NCI-H2171 treated with DMSO at 0.1 percent for 48 hours (cell line): ENCODE measurements at places on chromosomes 2 and 18.
A peak's percentile ranks its signal among the peaks of the same experiment; 100 is the strongest.

DNA sequence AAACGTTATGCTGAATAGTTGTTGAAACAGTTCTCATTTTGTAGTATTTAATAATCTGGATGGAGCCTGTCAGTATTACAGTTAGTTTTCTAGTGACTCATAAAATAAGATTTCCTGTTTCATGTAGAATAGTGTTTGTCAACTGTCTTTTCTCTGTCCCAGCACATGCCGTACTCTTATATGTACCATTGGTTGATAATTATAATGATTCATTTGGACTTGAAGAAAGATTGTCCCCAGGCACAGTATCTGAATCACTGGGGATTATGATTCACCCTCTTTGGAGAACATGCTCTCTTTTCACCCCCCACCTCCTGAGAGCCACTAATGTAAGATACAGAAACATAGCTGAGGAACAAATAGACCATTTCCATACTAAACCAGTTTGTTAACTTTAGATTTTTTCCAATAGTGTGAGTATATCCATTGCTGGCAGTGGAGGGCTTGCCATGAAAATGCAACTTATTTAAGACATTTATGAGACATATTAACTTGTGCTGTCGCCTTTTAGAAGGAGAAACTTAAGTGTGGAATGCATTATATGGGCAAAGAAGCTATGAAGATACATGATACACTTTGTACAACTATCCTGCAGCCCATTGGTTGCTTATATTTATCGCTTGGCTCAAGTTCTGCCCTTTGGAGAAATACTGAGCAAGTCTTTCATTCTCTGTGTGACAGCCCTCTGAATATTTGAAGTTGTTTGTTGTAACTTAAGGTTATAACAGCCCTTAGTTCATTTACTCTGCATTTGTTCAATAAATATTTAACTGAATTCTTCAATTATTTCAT, 12.4 kb downstream of the COPS8 start:
- DNase-seq: no peak

DNA sequence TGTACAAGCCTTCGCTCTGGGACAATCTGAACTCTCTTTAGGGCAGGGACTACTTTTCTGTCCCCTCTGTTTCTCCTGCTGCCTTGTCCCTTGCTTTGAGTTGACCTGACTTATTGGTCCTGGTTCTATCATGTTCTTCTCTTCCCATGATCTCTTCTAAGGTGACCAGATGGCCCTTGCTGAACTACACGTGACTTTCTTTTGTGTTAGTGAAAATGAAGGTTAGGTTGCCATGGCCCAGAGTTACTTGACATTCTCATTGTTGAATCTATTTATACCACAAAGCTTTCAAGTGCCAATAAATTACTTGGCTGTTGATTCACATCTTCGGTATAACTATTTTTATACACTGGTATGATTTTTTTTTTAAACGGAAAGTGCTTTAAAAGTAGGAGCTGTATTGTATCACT, 24.4 kb downstream of the MRPL33 start:
- no peak for DNase-seq

GRCh38 chr2:28469304-28469703, 26.6 kb upstream of the PLB1 start:
- no peak for DNase-seq

DNA sequence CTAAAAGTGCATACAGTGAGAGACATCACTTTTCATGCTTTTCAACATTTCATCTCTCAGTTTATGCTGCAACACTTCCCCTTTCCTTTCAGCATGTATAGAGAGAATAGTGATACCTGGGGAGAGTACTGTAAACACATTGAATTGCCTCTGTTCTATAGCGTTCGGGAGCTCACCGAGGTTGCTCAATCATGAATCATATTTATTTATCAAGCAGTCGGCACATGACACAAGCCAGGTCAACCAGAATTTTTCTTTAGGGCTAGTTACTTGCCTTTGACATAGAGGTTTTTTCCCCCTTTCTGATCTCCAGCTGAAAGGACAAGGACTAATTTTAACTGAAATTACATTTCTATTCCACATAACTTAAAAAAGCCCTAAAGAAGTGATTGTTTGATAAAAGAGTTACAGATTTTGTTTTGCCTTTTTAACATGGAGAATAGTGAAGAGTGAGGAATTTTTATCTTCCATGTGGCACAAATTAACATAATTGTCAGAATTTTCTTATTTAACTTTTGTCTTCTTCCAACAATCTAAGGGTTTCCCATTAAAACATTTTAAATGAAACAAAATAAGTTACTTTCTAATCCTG, 690.9 kb upstream of the TMEFF2 start:
- no peak for DNase-seq

- no peak for DNase-seq
These were observed 76.8 kb downstream of the SOWAHC start for GRCh38 chr2:109690822-109691541.

DNA sequence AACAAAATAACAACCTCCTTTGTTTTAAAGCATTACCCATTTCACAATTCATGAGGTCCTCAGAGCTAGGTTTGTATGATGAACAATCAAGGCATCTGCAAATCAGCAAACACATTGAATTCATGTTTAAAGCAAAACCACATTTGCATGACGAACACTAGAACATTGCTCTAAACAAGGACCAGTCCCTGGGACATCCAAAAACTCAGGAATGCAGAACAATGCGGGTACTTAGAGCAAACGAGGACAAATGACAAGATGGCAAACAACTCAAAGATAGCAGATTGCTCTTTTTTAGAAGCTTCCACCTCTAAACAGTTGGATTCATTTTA, 45.7 kb upstream of the RALBP1 start:
- DNase-seq: no peak

- peak; percentile 48 for DNase-seq
These were observed 562 bp downstream of the TWSG1 start for GRCh38 chr18:9334973-9335696.

- peak; percentile 48 for DNase-seq
These were observed 71.7 kb downstream of the TPGS2 start for GRCh38 chr18:36757081-36757480.

- no peak for DNase-seq
These were observed 35.5 kb upstream of the SLC35F5 start for GRCh38 chr2:113791697-113792590.

DNA sequence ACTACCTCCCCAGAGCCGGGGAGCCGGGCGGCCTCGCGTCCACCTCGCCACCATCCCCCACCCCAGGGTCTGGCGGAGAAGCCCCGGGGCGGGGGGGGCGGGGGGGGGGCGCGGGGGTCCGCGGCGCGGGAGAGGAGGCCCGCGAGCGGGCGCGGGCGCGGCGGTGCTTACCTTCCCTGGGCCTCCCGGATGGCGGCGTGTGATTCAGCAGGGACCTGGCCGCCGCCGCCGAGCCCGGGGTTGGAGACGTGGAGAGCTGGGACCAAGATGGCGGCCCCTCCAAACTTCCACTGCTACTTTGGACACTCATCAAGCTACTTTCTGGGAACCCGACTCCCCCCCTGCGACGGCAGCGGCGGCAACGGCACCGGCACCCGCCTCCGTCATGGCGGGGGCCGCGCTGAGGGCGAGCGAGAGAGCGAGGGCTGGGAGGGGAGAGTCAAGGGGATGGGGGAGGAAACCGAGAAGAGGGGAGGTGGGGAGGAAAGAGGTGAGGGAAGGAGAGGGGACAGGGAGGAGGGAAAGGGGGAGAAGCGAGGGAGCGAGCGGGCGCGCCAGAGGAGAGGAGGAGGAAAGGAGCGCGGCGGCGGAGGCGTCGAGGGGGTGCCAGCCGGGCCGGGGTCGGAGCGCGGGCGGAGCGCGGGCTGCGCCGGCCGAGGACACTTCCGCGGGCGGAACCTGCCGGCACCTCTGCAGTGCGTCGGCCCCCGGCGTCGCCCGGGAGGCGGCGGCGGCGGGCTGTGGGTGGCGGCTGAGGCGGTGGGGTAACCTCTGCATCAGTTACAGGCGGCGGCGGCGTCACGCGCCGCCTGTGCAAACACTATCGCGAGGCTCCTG, at the start of gene TLK1:
TLK1 (minus strand) TSS at position 775 of the 837 bp plus-strand sequence; CDS start at position 310, 465 bp downstream.
- DNase-seq: peak; percentile 86

DNA sequence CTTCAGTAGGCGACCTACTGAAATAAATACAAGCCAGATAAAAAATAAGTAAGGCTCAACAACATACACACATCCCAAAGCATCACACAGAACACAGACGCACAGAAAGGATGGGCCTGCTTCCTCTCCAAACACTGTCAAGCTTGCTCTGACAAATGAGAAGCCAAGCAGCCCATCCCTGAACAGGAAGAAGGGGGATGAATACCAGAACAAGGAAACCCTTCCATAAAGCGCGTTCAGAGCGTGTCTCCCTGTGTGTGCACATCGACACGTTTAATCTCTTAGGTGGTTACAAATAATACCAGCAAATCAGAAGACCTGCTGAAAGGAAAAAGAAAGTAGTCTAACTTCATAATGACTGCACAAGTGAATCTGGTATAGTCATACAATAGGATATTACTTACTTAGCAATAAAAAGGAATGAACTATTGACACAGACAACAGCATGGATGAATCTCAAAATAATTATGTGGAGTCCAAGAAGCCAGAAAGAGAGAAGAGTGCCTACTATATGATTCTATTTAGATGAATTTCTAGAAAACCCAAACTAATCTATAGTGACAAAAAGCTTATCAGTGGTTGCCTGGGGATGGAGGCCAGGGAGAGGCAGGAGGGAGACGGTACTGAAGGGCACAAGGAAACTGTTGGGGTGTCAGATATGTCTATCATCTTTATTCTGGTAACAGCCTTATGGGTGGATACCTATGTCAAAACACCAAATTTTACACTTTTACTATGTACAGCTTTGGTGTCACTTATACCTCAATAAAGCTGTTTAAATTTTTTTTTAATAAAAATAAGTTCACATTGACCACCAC, 26.8 kb downstream of the MBOAT2 start:
- DNase-seq: no peak

DNA sequence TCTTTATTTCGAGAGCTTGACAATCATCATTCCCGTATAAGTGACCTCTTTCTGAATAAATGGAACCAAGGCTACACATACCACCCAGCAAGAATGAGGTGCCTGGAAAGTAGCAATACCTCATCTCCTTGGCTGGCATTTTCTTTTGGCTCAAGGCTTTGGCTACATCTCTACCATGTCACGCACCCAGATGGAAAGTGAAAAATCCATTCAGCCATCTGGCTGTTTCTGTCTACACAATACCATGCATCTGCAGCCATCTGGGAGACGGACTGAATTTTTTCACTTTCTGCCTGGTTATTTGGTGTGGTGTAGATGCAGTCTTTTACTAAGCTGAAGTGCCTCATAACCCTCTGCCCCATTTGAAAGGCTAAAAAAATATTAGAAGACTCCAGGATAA, 566.9 kb downstream of the BCL11A start:
- DNase-seq: peak; percentile 51

- DNase-seq: peak; percentile 68
These were observed 64.1 kb upstream of the SPHKAP start for GRCh38 chr2:228245601-228246000.

GRCh38 chr2:234146087-234146826, 95.8 kb downstream of the SPP2 start:
- no peak for DNase-seq

- DNase-seq: no peak
These were observed 76.9 kb downstream of the RHOB start for GRCh38 chr2:20523799-20524187.

GRCh38 chr2:191467113-191467512, 210.8 kb upstream of the NABP1 start:
- DNase-seq: no peak

DNA sequence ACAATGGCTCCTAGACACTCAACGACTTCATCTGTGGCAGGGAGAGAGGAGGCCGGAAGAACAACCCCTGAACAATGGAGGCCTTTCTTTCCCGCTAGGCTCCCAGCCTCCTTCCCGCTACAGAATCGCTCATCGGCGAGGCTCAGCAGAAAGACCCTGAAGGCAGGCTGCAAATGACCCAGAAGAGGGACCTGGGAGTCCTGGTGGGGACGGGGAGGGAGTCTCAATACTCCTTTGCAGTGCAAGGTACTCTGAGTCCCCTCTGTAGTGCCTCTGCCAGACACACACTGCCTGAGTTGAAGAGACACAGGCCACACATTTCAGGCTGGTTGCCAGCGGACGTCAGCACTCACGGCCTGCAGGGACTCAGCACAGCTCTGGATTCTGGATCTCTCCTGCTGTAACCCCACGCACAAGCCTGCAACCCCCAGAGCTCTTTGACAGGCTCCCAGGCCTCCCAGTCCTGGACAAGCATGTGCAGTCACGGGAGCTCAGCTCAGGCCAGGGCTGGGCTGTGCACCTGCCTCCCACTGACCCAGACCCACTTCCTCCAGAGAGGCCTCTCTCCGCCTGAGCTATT, 6.1 kb downstream of the GPR17 start:
- DNase-seq: no peak

DNA sequence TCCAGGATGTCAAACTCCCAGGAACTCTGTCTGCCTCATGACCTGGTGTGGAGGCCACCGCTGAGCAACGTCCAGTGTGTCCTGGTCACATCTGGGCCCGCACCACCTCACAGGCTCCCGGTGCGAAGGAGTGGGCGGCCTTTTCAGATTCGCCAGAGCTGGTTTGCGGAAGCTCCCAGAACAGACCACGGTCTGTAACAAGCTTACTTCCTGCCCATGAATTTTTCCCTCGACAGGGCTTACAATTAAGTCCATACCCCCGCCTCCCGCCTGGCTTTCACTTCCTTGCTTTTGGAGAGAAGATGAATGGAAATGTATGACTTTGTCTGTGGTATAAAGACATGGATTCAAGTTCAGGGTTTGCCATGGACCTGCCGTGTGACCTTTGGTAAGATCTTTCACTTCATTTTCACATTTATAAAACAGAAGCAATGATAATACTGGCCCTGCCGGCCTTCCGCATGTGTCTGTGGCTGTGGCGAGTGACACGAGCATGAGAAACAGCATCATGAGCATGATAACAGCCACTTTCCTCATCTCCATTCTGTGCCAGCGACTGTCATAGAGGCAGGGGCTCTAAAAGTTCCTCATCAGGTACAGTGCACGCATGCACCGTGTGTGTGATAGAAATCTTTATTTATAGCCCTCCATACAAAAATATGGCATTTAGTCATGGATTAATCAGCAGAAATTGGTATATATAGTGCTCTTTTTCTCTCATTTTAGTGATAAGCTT, 31.0 kb upstream of the KCNF1 start:
- no peak for DNase-seq

DNA sequence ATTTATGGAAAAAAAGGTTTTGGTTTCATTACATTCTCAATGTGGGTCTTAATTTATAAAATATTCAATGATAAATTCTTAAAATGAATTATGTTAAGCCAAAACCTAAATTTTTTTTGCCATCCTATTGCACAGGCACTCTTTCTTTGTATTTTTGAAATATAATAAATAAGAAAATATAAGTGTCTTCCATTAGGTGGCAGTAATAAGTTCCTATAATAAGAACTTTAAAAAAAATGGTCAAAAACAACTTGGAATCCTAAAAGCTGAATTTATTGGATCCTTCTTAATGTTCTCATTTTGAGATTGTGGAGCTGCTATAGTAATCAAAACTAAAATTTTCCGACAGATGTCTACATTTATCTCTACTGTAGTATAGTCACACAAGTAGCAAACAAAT, 5.7 kb downstream of the CALCRL start:
- peak; percentile 2 for DNase-seq

DNA sequence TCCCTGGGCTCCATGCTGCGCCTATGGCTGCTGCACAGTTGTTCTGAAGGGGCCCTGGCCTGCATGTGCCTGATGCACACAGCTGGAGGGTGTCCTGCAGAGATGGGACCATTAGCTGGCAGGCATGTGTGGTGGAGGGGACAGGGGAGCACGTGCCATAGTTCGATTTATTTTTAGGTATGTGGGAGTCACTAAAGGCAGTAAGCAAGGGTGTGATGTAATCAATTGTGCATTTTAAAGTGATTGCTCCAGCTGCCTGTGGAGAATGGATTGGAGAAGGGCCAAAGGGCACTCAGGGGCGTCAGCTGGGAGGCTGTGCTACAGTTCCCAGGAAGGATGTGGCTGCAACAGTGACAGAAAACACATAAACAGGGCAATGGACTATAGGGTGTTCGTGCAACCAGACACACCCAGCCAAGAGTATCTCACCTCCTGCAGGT, 205.1 kb downstream of the ARL4C start:
- DNase-seq: peak; percentile 18
